ENCODE measurements at places on chromosomes 12 and 14.

DNA sequence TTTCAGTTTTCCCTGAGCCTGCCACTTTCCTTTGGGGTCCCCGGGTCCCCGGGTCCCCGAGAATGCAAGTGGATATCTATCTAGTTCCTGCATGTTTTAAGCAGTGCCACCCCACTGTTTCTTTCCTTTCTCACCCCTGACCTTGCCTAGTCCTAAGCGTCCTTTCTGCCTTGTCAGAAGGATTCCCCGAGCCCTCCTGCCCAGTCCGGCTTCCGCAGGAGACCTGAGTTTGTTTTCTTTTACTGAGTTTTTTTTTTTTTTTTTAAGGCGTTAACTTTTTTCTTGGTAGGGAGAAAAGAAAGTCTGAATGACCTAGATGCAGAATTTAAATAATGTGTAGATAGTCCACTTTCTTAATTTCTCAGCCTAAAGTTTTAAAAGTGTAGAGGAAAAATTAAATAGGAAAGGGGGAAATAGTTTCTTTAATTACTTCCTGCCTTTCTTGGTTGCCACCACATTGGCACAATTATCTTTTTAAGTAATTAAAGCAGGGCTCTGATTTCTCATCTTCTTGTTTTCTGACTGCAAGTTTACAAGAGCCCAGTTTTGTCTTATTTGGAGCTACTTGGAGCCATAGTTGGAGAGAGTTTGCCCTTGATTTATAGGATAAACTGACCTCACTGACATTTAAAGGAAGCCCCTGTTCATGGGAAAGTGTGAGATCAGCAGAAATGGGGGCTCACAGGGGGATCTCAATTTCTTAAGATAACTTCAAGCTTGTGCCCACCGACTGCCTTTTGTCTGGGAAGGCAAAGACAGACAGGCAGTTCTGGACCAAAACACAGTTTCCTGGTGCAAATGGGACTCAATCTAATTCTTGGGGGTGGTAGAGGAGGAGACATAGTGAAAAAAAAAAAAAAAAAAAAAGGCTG is 2.9 kb downstream of the PAX9 start:
- DNase-seq, result no peak

DNA sequence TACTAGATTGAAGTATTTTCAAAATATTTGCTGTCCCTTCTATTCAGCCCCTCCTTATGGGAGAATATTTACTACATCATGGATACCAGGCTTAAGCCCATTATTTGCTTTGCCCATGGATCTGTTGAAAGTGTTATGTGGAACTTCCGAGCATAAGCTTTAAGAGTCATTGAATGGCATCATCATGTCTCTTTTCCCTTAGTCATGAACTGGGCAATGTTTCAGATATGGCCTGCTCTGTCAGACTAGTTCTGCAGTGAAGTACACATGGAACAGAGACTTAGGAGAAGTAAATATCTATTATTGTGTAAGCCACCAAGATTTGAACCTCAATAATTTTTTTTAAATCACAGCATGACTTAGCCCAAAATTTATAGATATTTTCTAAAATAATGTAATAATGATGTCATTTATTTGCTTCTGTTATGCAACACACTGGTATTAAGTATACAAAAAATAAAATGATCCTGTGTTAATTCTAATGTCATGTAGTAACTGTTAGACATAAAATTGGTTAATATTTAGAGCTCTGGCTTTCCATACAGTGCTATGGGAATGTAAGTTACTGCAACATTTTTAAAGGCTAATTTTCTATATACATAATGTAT is 1097.3 kb downstream of the SLC16A7 start:
- no peak for DNase-seq

DNA sequence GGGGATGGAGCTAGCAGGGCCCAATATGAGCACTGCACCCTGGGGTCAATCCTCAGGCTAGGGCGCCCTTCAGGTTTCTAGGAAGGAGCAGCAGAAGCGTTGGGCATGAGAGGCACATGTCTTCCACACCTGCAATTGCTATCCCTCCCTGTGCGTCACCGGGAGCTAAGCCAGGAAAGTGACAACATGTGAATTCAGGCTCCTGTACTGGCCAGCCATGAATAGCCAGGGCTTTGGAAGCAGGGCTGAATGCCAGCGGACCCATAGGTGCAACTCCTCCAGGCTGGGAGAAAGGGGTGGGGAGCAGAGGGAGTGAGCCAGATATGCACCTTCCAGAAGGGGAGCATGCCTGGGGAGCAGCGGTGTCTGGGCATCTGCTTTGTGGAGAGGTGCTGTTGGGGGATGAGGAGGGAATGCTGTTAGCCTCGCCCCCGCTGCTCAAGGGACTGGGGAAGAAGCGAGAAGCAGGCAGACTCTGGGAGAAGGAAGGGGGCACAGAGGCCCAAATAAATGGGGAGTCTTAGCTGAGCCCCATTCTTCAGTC is 6.1 kb downstream of the HOXC5 start:
- DNase-seq, result no peak

GRCh38 chr14:102774391-102775153 is 2.7 kb upstream of the TRAF3 start:
- no peak for DNase-seq

- no peak for DNase-seq
These were observed 22.3 kb upstream of the SPTLC2 start for GRCh38 chr14:77638771-77639171.

- no peak for DNase-seq
These were observed 6.2 kb upstream of the CPNE8 start for GRCh38 chr12:38911611-38912010.

DNA sequence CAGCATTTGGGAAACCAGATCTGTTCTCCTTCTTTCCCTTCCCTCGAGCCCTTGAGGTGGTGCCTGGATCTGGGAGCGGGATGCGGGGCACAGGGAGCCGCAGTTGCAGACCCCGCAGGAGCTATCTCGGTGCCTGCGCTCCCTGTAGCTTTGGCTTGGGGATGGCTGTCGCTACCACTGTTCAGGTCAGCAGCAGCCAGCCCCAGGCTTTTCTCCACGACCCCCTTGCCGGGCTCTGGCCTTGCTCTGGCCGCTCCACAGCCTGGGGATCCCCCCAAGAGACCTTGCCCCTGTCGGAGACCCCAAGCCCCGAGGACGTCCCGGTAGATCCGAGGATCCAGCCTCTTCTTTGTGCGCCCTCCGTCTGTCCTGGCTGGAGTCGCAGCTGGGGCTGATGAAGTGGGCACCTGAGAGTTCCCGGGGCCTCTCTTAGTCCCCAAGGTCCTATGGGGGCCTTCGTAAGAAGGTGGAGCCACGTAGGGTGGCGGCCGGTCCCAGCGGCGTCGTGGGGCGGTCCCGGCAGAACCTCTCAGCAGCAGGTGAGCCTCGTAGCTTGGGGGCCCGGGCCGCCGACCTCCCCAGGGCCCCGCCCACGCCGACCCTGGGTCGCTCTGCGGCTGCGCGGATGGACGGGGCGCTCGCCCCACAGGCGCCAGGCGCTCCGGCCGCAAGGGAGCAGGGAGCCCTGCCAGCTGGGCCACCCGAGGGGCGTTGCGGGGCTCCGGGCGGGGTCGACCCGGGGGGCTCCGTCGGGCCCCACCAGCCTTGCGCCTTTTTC is 1.3 kb downstream of the DDN start:
- DNase-seq, result no peak

GRCh38 chr12:58242796-58243630 is 301.6 kb downstream of the ATP23 start:
- DNase-seq, result no peak

- DNase-seq, result peak; percentile 11
These were observed 28.6 kb downstream of the TMEM30B start for GRCh38 chr14:61252369-61253063.

GRCh38 chr12:112238441-112238840 is 113.1 kb downstream of the TRAFD1 start:
- no peak for DNase-seq

DNA sequence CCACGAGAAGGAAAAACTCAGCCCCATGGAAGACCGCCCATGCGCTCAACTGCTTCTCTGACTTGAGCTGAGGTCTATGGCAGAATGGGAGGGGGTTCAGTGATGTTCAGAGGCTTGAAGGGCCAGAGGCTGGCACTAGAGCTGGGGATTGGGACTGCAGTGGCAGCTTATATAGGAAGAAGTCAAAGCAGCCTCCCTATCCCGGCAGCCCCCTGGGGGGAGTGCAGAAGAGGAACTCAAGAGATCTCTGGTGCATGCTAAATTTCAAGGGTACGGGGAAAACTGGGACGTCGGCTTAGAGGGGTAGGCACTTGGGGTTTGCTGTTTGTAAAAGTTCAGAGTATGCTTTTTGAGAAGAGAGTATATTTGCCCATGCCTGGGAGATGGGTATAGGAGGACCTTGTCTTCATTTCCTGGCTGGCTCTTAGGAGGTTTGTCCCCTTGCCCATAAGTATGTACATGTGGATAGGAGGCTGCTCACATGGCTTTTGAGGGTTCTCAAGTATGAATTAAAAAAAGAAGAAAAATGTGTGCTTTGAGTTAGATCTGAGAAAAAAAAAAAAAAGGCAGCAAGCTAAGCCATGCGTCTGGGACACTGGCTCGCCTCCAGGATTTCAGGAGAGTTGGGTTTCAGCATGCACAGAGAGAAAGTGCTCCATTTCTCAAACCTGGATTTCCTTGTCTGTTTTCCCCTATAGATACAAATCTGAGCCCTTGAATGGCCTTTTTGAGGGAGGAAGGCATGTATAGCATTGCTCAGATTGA is 3.2 kb upstream of the MEG3 start:
- DNase-seq, result no peak

DNA sequence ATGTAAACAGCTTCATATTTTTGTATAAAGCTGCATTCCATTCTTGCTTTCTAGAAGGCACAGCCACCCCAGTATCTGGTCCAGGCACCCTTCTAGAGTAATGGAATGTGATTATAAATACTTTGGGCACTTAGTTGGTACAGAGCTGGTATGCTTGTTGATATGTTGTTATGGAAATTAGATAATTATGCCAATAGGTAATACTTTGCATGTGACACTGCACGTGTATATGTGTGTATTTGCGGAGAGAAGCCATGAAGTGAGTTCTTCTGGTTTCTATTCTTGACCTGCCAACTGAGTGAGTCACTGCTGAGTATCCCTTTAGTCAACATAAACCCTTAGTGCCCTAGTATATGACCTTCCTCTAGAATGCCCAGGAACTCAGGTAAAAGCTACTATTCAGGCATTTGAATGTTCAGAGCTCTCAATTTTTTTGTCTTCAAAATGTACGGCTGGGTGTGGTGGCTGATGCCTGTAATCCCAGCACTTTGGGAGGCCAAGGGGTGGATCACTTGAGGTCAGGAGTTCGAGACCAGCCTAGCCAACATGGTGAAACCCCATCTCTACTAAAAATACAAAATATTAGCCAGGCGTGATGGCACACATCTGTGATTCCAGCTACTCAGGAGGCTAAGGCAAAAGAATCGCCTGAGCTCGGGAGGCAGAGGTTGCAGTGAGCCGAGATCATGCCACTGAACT is 6.2 kb upstream of the TCP11L2 start:
- DNase-seq, result no peak

- no peak for DNase-seq
These were observed 938 bp upstream of the MAX start for GRCh38 chr14:65103150-65103760.

DNA sequence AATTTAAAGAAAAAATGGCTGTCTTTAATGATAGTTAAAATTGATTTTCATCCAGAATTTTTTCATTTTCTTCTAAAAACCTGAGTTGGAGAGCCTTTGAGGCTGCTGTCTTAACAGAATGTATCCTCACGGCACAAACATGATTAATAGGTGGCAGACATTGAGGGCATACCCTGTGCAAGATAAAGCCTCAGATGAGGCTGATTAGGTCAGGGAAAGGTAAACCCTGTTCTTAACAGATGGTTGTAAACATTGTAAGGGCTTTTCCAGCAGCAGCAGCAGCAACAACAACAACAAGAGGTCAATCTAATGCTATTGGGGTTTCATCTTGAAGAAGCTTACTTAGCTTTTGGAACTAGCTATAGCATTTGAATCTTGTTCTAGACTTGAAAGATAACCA is 17.4 kb downstream of the GNG2 start:
- no peak for DNase-seq

- no peak for DNase-seq
These were observed 106.1 kb upstream of the FSCB start for GRCh38 chr14:44613061-44613712.

DNA sequence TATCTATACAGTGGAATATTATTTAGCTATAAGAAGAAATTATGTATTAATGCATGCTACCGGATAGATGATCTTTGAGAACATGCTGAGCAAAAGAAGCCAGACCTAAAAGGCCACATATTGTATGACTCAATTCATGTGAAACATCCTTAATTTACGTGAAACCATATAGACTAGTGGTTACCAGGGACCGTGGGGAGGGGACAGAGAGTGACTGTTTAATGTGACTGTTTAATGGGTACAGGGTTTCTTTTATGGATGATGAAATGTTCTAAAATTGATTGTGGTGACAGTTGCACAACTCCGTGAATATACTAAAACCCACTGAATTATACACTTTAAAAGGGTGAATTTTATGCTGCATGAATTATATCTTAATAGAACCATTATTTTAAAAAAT is 8.5 kb upstream of the BCL7A start:
- DNase-seq, result no peak

- no peak for DNase-seq
These were observed 699 bp downstream of the KTN1 start for GRCh38 chr14:55580470-55581341.

DNA sequence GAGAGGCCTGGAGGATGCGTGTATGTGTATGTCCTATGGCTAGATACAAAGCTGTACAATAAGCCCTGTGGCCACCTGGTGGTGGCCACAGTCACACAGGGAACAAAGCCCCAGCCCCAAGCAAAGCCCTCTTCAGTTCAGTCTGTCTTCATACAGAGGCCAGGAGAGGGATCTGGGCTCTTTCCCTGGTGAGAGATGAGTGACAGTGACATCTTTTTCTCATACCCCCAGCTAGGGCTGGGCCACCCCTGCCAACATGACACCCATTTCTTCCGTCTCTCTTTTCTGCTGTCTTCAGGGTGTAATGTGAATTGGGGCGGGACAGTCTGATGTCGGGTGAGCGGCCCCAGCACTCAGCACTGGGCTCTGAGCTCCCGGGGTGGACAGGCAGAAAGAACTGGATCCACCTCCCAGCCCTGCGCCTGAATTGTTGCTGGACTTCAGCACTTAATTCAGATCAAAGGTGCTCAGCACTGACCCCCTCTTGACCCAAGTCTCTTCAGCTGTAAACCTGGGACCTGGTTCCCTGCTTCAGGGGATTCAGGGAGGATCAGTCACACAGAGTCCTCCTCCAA is 59.8 kb downstream of the SERPINA3 start:
- DNase-seq, result no peak

- no peak for DNase-seq
These were observed 99.6 kb downstream of the ARF6 start for GRCh38 chr14:49992448-49992847.
